Mucosa of descending colon (tissue), 3 donors: ENCODE measurements at places on chromosomes 6 and 20. TPM values are rescaled to one million over a fixed set of nuclear protein-coding genes. Genes with fewer than 3 reads are reported as not detected.

Gene PLCB1
- total RNA-seq = 50.7 TPM

DNA sequence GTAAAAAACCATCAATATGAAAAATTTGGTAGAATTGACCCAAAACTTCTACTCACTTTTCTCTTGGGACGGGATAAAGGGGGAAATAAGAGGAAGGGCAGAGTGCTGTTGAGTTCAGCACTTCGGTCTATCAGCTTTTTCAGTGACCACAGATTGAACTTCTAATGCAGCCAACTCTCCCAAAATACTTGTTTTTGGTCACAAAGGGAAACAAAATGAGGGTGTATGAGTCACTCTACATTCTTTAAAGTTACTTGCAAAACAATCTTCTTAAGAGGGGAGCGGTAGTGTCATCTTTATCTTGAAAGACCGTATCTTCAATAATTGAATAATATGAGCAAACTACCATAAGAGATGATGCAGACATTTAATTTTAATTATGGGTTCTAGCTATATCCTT lies 661.3 kb downstream of the CD109 start:
- no peak for DNase-seq

DNA sequence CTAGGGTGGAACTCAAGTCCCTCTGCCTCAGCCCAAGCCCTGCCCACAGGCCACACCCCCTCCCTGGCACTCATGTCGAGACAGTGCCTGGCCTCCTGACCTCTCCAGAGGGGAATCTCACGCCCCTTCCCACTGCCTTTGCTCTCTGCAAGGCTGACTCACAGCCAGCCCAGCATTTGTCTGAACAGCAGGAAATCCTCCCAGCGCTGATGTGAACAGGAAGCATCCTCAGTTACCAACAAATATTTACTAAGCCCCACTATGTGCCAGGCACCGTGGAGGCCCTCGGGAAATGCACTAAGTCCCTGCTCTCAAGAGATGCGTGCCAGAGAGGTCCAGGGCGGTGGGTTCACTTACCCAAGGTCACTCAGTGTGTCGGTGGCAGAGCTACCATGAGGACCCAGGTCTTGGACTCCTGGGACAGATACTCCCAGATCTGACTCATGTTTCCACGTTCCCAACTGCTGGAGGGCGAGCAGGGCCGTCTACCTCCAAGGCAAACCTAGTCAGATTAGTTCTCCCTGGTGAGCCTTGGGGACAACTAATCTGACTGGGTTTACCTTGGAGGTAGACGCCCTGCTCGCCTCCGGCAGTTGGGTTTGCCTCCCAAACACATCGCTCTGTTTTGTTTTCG lies 7.8 kb downstream of the ADA start:
- peak; percentile 46 for DNase-seq

- no peak for DNase-seq
These were observed 97.4 kb downstream of the SMPDL3A start for GRCh38 chr6:122886481-122886880.

Gene PCSK2
- 1.4 TPM for total RNA-seq

- no peak for DNase-seq
These were observed 94.8 kb upstream of the NHSL1 start for GRCh38 chr6:138593909-138594757.

DNA sequence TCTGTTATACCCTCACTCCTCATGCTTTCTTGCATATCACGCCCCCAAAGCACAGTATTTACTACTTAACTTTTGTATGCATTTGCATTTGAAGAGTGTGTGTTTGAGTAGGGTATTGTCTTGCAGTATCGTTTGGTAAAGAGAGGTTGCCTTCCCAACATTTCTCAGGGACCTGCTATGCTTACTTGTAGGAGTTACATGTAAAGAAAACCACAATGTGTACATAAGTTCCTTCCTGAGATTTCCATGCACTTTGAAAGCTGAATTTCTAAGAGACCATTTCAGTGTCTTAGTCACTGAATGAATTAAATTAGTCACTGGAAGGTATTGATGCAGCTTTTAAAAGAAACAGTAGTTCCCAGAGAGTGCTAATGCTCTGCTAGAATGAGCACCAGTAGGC lies 159.3 kb upstream of the LAMA2 start:
- no peak for DNase-seq

Gene BMP2
- total RNA-seq = 22.5 TPM

Gene UBE2C
- total RNA-seq = 8.7 TPM

GRCh38 chr6:106146852-106147351 lies 60.8 kb downstream of the PRDM1 start:
- no peak for DNase-seq

Gene CHMP4B
- 230 TPM for total RNA-seq

DNA sequence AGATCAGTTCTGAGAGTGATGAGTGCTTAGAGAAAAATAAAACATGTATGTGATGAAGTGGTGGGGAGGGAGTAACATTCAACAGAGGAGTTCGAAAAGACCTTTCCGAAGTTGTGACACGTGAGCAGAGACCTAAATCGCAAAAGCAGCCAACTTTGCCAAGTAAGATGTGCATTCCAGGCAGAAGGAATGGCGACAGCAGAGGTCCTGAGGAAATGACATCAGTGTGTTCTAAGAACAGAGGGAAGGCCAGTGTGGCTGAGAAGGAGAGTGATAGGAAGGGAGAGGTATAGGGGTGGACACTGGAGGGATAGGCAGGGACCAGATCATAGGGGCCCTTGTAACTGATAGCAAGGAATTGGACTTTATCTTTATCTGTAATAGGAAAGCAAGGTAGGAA lies 51.3 kb downstream of the ADAT2 start:
- no peak for DNase-seq

DNA sequence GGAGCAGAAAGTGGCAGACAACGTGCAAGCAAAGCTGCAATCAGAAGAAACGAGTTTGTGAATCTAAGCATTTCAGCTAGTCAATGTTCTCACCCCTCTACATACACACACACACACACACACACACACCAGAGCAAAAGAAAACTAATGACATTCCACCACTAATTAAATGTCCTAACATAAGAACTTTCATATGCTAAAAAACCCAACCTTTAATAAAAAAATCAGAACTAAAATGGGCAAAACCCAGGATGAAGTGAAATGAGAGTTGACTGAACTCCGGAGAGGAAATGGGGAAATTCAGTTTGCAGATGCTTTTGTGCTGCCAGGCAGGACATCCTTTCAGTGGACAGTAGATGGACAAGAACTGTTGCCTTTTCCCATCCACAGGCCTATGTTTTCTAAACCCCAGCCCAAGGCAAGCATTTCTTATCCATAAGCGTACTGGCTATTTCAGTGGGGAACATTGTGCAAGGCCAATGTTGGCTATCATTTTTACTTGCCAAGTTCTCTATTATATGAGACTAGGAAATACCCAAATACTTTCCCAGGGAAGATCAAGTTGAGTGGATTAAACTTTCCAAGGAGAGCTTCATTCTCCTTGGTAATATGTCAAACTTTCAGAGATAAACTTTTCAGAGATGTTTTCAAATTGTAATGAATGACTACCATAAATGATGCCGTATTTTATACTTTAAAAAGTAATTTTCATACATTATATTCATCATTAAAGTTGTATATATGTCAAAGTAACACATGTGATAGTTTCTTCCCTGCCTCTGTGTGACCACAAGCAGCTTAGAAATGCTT lies 27.3 kb downstream of the RIN2 start:
- no peak for DNase-seq

DNA sequence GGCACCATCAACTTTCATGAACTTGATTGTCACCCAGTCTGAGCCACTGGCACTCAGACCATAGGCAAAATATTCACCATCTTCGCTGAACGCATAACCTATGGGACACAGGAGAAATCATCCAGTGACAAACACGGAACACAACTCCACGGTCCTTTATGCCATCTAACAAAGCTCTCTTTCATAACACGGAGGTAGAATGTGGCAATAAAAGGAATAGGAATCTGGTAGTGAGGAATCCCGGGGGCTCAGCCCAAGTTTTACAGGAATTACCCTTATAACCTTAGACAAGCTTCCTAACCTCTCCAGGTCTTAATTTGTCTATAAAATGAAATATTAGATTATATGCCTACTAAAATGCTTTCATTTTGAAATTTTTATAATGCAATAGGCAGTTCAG lies 29.4 kb downstream of the PREP start:
- no peak for DNase-seq

DNA sequence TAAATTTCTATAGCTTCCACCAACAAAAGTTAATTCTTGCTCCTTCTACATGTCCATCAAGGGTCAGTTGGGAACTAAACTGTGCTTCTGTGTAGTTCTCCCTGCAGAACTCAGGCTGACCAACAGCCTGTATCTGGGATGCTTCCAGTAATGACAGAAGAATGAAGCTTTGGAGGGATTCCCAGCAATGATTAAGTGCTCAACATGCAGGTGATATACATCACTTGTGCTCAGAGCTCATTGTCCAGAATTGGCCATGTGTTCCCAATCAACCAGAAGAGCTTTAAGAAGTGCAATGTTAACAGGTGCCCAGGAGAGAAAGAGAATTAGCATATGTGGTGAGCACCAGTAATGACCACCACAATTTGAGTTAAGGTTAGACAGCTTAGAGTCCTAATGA lies 37.4 kb upstream of the SNRPB2 start:
- no peak for DNase-seq

- no peak for DNase-seq
These were observed 54.6 kb downstream of the RIN2 start for GRCh38 chr20:19812696-19813095.

Gene NTSR1
- total RNA-seq = 0.31 TPM

Gene B3GAT2
- 0.13 TPM for total RNA-seq

- no peak for DNase-seq
These were observed 1086.2 kb downstream of the KIF16B start for GRCh38 chr20:15487030-15487429.

Gene BPIFB4
- total RNA-seq = not detected

DNA sequence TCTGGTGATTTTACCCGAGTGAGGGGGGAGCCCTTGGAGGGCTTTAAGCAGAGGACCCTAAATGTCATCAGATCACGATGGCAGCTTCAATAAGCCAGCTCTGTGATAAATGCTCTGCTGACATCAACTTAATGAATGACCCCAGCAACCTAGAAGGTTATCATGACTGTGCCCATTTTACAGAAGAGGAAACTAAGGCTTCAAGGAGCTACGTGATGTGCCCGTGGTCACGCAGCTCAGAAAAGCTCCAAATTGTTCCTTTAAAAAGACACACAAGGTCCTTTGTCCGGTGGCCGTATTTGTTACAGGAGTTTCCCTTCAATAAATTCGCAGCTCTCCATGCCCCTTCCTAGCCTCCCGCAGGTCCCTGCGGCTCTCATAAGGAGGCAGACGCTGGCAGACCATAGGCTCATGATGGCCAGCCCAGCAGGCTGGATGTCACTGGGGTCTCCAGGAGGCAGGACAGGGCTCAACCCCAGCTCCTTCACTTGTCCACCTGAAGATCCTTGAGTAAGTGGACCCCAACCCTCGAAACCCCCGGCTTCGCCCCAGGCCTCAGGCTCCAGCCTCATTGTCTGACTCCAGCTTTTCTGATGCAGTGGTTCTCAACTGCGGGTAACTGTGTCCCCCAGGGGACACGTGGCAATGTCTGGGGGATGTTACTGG lies 106.4 kb downstream of the BMP7 start:
- no peak for DNase-seq

Gene SLC12A5
- total RNA-seq = not detected

- no peak for DNase-seq
These were observed 84.8 kb downstream of the TAF4 start for GRCh38 chr20:61980647-61981583.

DNA sequence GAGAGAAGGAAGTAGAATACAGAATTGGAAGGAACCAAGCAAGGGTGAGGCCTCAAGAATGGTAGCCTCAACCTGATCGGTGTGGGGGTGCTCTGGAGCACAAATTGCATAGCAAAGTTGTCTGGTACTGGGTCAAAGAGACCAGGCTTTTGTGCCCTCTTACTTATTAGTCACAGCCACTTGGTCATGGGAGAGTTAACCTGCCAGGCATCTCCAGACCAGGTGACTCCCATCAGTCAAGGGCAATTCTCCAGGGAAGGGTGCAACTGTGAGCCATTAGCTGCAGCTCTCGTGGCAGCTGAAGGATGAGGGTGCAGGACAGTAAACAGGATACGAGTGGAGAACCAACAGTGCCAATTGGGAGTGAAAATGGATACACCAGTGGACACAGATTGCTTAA lies 47.7 kb upstream of the PLCB4 start:
- no peak for DNase-seq

- DNase-seq = no peak
These were observed 962.1 kb downstream of the GRIK2 start for GRCh38 chr6:102355578-102355977.

Gene JAG1
- 94.4 TPM for total RNA-seq

DNA sequence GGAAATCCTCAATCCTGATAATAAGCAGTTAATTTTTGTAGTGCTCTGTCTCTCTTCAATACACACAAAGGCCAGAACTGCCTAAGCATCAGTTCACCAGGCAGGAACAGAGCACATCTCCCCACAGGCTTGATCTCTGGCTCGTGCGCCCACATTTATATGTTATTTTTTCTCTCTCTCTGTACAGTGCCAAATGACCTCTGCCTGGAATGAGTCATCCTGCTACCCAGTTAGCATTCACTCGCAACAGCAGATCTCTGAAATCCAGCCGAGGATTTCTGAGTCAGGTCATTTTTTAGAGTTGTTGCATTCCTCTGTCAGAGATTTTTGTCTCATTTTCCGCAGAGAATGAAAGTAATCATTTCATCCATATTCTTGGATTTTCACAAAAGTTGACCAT lies 107.1 kb downstream of the COL12A1 start:
- DNase-seq = no peak
